ENCODE measurements at places on chromosomes 1 and 21.

DNA sequence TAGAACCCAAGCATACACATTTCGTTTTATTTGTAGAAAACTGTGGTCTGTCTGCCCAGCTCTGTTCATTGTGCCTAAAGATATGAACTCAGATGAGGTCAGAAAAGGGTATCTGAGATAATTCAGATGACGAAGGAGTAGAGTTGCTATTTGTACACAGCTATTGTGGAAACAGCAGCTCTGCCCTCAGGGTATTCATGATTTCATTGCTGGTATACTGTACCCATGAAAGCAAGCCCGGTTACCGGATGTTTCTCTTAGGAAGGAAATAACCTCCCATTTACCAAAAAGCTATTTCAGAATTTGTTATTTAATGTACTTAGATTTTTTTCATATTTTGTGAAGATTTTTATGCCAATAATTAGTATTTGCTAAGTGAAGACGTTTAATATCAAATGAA is 37.8 kb downstream of the SMAP2 start:
- no peak for DNase-seq

DNA sequence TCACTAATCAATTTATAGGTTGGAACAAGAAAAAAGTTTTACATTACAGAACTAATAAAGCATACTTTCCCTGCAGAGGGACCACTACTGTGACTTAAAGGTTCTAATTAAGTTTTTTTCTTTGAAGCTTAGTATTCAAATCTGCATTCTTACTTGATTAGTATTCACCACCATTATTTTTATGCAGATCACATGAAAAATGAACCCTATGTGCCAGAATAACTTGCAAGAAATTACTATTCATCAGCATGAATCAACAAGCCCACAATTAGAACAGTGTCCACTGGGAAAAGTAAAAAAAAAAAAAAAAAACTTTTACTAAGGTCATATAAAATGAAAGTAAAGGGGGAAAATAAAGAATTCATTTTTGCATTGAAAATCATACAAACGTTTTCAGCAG is 90.8 kb downstream of the SMYD3 start:
- no peak for DNase-seq

GRCh38 chr21:26587736-26588201 is 14.7 kb upstream of the CYYR1 start:
- no peak for DNase-seq

DNA sequence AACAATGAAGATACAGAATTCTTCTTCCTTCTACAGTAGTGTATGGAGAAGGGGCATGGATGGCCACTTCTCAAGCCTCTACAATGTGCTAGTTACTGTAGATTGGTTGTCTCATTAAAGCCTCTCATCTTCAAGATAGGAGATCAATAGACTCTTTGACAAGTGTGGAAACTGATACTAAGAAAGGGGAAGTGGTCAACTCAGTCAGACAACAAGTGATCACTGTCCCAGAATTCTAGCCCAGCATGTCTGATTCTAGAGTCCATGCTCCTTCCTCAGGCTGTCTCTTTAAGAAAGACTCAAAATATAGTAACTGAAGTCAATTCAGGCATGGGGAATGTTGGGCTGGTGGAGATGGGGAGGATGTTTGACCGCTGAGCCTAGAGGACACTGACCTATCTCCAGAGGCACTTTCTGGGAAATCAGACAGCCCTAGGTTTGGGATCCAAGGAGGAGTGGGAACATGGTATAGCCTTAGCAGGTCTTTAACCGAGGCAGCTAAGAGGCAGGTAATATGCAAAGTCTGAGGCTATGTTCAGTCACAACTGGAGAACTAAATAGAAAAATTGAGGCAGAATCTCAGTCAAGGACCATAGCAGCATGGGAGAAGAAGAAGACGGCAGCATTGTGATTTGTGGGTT is 39.3 kb upstream of the EYA3 start:
- no peak for DNase-seq

DNA sequence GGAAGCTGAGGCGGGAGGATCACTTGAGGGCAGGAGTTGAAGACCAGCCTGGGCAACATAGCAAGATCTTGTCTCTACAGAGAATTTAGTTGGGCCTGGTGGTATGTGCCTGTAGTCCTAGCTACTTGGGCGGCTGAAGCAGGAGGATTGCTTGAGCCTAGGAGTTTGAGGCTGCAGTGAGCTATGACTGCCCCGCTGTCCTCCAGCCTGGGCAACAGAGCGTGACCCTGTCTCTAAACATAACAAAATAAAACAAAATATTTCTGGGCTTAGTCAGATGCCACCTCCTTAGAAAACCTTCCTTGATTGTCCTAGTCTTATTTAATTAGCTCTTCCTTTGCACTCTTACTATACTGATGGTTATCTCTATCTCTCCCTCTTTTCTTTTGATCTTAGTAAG is 8.5 kb downstream of the TGFB2 start:
- no peak for DNase-seq

GRCh38 chr1:98028800-98029199 is 108.0 kb upstream of the DPYD start:
- DNase-seq, result no peak

DNA sequence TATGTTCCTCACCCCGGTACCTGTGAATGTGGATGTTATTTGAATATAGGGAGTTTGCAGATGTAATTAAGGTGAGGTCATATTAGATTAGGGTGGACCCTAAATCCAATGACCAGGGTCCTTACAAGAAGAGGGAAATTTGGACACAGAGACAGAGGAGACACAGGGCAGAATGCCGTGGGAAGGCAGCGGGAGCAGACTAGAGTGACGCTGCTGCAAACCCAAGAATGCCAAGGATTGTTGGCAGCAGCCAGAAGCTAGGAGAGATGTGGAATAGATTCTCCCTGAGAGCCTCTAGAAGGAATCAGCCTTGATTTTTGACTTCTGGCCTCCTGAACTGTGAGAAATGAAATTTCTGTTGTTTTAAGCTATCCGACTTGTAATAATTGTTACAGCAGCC is 53.6 kb downstream of the SPATA46 start:
- DNase-seq, result no peak

- no peak for DNase-seq
Observed at GRCh38 chr1:160114085-160114484, 1.5 kb upstream of the ATP1A2 start.

DNA sequence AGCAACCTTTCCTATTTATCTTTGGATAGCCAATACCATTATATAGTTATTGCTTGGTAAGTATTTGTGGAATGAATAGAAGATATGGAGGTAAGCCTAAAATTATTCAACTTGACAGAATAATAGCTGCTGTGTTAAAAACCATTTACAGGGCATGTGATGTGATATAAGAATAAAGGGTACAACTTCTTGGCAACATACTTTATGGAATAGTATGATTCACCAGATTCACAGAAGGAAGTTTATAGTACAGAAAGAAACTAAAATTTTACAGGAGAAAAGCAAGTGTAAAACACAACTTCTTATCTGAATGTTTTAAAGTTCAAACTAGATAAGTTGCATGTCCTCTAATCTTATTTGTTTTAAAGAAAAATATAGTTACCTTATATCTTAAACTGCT is 186.4 kb upstream of the ZRANB2 start:
- DNase-seq, result no peak

- DNase-seq, result no peak
Observed at GRCh38 chr1:211493876-211494653, 2.1 kb upstream of the RD3 start.

- no peak for DNase-seq
Observed at GRCh38 chr1:210394281-210394821, 65.6 kb downstream of the HHAT start.
